ENCODE measurements at places on chromosomes 2 and 18. TPM values are rescaled to one million over a fixed set of nuclear protein-coding genes. Genes with fewer than 3 reads are reported as not detected.

Gene TRIM43B
- not detected for total RNA-seq

Gene IL36B
- total RNA-seq, result not detected

DNA sequence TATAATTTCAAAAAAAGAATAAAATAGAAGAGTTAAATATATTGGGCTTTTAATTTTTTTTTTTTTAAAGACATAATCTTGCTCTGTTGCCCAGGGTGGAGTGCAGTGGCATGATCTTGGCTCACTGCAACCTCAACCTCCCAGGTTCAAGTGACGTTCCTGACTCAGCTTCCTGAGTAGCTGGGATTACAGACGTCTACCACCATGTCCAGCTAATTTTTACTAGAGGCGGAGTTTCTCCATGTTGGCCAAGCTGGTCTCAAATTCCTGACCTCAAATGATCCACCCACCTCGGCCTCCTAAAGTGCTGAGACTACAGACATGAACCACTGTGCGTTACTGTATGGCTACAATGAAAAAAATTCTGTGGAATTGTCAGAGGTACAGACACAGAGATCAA, 98.1 kb upstream of the RGPD4 start:
- no peaks in the 10 kb centered on the region for H3K36me3 ChIP-seq
- no peaks in the 10 kb centered on the region for H3K27me3 ChIP-seq
- H3K27ac ChIP-seq, result no peak overlapping the region
- DNase-seq, result no peak

Gene COLEC12
- 13.8 TPM for total RNA-seq

- no peak overlapping the region for H3K4me3 ChIP-seq
- H3K27ac ChIP-seq, result peak overlapping the region; percentile 29
- peaks cover 19% of the 10 kb centered on the region for H3K4me1 ChIP-seq
- no peaks in the 10 kb centered on the region for H3K27me3 ChIP-seq
These were observed 349.6 kb upstream of the KCNH7 start for GRCh38 chr2:163187995-163188655.
